ENCODE measurements at places on chromosomes 2 and 18. TPM values are rescaled to one million over a fixed set of nuclear protein-coding genes. Genes with fewer than 3 reads are reported as not detected.

DNA sequence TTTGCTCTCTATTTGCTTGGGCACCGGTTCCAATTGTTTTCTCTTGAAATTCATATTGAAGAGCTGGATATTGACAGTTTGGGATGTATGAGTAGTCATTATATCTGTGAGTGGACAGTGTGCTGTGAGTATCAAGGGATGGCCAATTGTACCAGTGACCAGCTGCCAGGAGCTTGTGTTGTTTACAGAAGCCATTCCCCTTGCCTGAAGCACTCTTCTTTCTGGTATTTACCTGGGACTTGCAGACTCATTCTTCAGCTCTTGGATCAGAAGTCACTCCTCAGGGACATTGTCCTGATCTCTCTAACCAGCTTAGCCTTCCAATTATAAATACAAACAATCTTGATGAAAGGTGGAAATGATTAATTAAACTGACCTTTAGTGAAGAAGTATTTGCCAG is 438.3 kb upstream of the LRATD1 start:
- no peaks in the 10 kb centered on the region for H3K4me1 ChIP-seq
- no peaks in the 10 kb centered on the region for H3K27me3 ChIP-seq
- no peak overlapping the region for H3K27ac ChIP-seq
- no peak overlapping the region for H3K4me3 ChIP-seq
- no peak for DNase-seq
- no peaks in the 10 kb centered on the region for H3K36me3 ChIP-seq

DNA sequence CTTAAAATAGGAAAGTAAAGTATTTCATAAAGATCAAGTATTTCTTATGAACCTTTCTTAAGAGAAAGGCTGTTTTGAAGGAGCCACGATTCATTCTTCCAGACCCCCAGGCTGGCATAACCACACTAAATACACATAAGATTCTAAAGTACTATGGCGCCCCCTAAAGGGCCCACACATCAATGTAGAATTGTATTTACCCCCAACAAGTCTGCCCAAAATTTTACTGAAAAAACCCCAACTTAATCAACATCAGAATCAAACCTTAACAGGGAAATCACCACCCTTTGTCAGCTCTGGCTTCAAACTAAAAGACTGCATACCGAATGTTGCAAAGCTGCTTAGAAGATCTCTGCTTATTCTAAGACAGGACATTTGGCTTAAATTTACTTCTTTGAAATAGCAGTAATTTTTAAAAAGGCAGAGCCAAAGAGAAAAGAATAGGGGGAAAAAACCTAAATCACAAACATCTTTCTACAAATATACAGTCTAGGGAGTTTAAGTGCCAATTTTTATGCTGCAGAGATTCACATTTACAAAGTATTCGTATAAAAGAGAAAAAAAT is 20.4 kb upstream of the BCL2 start:
- peaks cover 33% of the 10 kb centered on the region for H3K36me3 ChIP-seq
- no peak overlapping the region for H3K4me3 ChIP-seq
- H3K4me1 ChIP-seq, result peaks cover 5% of the 10 kb centered on the region

- H3K36me3 ChIP-seq, result peaks cover 52% of the 10 kb centered on the region
- H3K4me1 ChIP-seq, result peaks cover 80% of the 10 kb centered on the region
- peak overlapping the region; percentile 78 for H3K4me3 ChIP-seq
- no peaks in the 10 kb centered on the region for H3K27me3 ChIP-seq
- peak overlapping the region; percentile 40 for H3K27ac ChIP-seq
- DNase-seq, result peak; percentile 54
Measured at GRCh38 chr2:128315829-128316776, 2.6 kb downstream of the HS6ST1 start.

CDH7 gene
- 23.1 TPM for total RNA-seq

DNA sequence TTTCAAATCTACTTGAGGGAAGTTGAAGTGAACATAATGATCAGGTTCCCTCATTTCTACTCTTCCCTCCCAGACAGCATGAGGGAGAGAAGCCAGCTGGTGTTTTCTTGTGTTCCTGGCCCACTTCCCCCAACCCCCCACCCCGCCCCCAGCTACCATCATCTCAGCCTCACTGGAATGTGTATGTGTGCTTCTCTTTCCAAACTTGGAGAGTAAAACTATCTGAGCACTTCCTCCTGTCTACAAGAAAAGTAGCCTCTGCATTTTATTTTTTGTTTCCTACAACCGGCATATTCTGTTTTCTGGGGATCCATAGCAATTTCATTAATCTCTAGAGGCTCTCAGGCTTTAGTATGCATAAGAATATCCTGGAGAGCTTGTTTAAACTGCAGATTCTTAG is 53.6 kb upstream of the GRHL1 start:
- H3K27ac ChIP-seq, result peak overlapping the region; percentile 52
- peak; percentile 19 for DNase-seq
- no peaks in the 10 kb centered on the region for H3K27me3 ChIP-seq

GRCh38 chr2:201961401-201961800 is 72.3 kb upstream of the FZD7 start:
- H3K36me3 ChIP-seq, result no peaks in the 10 kb centered on the region
- DNase-seq, result no peak
- no peak overlapping the region for H3K4me3 ChIP-seq
- H3K4me1 ChIP-seq, result peaks cover 13% of the 10 kb centered on the region
- H3K27ac ChIP-seq, result no peak overlapping the region

DNA sequence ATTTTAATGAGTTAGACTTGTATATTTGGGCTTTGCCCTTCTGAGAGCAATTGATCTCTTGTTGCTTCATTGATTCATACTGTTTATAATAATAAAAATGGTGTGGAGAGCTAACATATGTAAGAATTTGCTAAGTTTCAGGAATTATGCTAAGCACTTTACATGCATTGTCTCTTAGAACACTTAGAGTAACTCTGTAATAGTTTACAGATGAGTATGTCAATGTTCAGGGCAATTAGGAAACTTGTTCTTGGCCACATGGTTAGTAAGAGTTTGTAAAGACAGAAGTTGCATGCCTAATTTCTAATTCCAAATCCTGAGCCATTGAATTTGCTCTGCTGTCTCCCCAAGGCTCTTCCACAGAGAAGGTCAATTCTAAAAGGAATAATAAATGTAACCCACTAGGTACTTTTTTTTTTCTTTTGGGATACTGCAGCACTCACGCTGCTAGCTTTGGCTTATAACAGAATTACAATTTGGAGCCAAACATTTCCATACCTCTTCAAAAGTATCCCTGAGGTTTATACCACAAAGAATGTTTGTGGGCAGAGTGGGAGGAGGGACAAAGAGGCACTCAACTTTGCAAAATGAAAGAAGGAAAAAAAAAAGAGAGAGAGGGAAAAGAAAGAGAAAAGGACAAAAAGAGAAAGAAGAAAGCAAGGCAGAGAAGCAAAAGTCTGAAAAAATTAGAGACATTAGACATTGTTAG is 232.4 kb downstream of the CALCRL start:
- H3K27me3 ChIP-seq, result no peaks in the 10 kb centered on the region
- no peak overlapping the region for H3K27ac ChIP-seq
- H3K4me1 ChIP-seq, result no peaks in the 10 kb centered on the region

DNA sequence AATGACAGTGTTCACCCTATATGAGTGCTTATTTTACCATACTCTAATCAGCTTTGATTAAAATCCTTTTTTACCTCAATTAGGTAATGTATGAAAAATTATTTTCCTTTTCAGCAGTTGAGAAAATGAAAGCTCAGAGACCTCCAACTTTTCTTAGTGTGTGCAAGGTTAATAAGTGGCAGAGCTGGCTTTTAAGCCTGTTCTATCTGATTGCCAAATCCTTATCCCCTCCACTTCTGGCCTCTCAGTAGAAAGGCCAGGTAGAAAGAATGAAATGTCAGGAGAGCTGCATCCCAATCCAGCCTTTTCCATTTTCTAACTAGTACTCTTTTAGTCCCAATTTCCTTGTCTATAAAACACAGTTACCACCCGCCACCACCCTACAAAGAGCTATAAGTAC is 67.6 kb upstream of the LCLAT1 start:
- no peak overlapping the region for H3K4me3 ChIP-seq
- no peaks in the 10 kb centered on the region for H3K27me3 ChIP-seq
- no peak for DNase-seq
- no peaks in the 10 kb centered on the region for H3K36me3 ChIP-seq
- H3K4me1 ChIP-seq, result no peaks in the 10 kb centered on the region

DNA sequence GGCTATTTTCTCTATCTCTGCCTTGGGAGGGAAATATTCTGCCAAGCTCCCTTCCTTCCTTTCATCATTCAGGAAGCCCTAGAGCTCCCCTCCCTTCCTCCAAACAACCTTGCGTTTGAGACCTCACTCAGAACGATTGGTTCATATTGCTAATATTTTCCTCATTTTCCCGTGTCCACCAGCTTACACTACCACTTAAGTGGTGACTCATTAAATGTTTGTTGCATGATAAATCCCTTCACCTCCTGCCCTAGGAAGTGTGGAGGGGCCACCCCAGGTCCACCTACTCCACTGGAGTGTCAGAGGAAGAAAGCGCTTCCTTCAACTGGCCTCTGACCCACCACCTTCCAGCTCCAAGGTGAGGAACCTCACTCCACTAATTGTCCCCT is 2.3 kb upstream of the LPIN2 start:
- H3K36me3 ChIP-seq, result peaks cover 3% of the 10 kb centered on the region
- H3K4me3 ChIP-seq, result no peak overlapping the region
- peaks cover 20% of the 10 kb centered on the region for H3K4me1 ChIP-seq
- DNase-seq, result no peak

- peaks cover 19% of the 10 kb centered on the region for H3K4me1 ChIP-seq
- no peaks in the 10 kb centered on the region for H3K27me3 ChIP-seq
- peaks cover 4% of the 10 kb centered on the region for H3K36me3 ChIP-seq
- DNase-seq, result no peak
- H3K4me3 ChIP-seq, result no peak overlapping the region
- H3K27ac ChIP-seq, result no peak overlapping the region
Measured at GRCh38 chr2:239779584-239779983, 245.6 kb downstream of the NDUFA10 start.

- no peaks in the 10 kb centered on the region for H3K27me3 ChIP-seq
- no peak overlapping the region for H3K27ac ChIP-seq
- no peaks in the 10 kb centered on the region for H3K36me3 ChIP-seq
- peaks cover 5% of the 10 kb centered on the region for H3K4me1 ChIP-seq
- peak; percentile 22 for DNase-seq
Measured at GRCh38 chr18:74896390-74896991, 298.8 kb downstream of the ZNF407 start.

GRCh38 chr2:40658941-40659340 is 207.1 kb upstream of the SLC8A1 start:
- H3K27ac ChIP-seq, result no peak overlapping the region
- no peaks in the 10 kb centered on the region for H3K36me3 ChIP-seq
- peak; percentile 19 for DNase-seq
- H3K4me1 ChIP-seq, result no peaks in the 10 kb centered on the region
- no peaks in the 10 kb centered on the region for H3K27me3 ChIP-seq

DNA sequence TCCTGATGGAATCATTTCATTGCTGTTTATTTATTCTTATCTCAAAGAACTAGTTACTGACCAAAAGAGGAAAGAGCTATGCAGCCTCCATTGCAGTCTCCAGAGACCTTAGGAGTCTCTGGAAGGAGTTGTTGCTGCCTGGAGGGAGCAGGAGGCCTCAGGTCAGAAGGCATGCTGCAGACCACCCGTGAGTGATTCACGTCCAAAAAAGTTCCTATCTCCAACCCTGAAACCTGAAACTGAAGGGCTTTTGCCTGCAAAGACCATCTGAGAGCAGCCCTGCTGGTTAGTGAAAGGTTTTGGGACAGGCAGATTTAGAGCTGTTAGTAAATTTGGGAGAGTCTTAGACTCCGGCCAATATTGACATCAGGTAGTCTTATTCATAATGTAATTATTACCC is 29.1 kb downstream of the SLC25A52 start:
- H3K36me3 ChIP-seq, result no peaks in the 10 kb centered on the region
- DNase-seq, result peak; percentile 5
- no peaks in the 10 kb centered on the region for H3K4me1 ChIP-seq
- no peak overlapping the region for H3K27ac ChIP-seq

GRCh38 chr2:165239230-165239629 is at the start of gene SCN2A:
Gene SCN2A (plus strand): TSS chr2:165239414. CDS start chr2:165295824, 56,410 bp downstream.
- no peaks in the 10 kb centered on the region for H3K36me3 ChIP-seq
- no peaks in the 10 kb centered on the region for H3K4me1 ChIP-seq
- H3K27ac ChIP-seq, result no peak within 1 kb of the TSS
- no peaks in the 10 kb centered on the region for H3K27me3 ChIP-seq

GRCh38 chr2:88192613-88193012 is 22.5 kb downstream of the THNSL2 start:
- no peak for DNase-seq
- no peaks in the 10 kb centered on the region for H3K27me3 ChIP-seq
- no peaks in the 10 kb centered on the region for H3K36me3 ChIP-seq
- no peak overlapping the region for H3K27ac ChIP-seq
- H3K4me3 ChIP-seq, result no peak overlapping the region
- H3K4me1 ChIP-seq, result no peaks in the 10 kb centered on the region

CDH19 gene
- 10.9 TPM for total RNA-seq

DNA sequence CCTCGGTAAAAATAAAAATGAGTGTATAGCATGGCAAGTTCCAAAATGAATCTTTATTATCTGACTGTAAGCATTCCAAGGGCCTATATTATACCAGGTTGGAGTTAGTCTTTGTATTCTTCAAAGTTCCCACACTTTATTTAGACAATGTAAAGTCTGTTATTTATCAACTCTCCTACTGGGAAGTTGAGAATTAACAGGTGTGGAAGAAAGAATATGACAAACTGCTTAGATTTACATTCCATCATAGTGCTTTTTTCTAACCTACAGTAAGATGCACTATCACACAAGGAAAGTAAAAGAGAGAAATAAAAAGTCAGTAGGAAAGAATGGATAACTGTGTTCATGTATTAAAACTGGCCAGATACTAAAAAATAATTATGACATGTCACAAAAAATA is 93.3 kb downstream of the SESTD1 start:
- H3K27ac ChIP-seq, result no peak overlapping the region
- H3K27me3 ChIP-seq, result no peaks in the 10 kb centered on the region
- no peak for DNase-seq

DNA sequence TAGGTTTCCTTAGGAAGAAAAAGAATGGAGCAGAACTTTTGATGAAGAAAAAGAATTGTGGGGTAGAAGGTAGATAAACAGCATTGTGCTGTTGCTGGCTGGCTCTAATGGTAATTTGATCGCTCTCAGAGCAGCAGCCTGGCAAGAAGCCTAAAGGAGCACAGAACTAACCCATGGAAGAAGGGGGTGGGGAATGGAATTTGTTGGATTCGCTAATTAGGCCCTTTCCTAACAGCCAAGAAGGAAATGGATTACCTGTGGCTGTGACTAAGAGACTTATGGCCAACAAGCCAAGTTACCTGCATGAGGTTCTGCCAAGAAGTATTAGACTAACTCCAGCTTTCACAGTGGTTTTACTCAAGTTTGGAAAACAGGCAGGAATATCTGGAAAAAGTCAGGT is 210.6 kb downstream of the IKZF2 start:
- H3K27ac ChIP-seq, result no peak overlapping the region
- H3K27me3 ChIP-seq, result no peaks in the 10 kb centered on the region
- H3K4me3 ChIP-seq, result no peak overlapping the region
- H3K36me3 ChIP-seq, result no peaks in the 10 kb centered on the region

LIMS4 gene
- total RNA-seq, result 2.6 TPM

CPLX4 gene
- 0.22 TPM for total RNA-seq

DNA sequence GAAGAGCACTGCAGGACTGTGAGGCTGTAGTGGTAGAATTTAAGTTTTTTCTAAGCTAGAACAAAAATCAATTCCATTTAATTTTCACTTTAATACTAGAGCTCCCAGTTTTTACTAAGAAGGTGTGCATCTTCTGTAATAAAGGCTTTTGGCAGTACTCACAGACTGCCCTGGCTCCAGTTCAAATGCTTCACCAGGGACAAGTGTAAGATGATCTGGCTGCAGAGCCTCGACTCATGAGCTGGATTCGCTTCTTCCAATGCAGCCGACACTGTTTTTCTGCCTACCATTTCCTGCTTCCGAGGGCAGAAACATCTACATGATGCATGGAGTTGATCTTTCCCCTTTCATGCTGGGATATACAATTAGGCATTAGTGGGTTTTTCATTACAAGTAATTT is 87.0 kb downstream of the FARSB start:
- H3K36me3 ChIP-seq, result peaks cover 4% of the 10 kb centered on the region
- H3K27me3 ChIP-seq, result no peaks in the 10 kb centered on the region
- no peak for DNase-seq
- no peaks in the 10 kb centered on the region for H3K4me1 ChIP-seq
- H3K27ac ChIP-seq, result no peak overlapping the region
- no peak overlapping the region for H3K4me3 ChIP-seq

Measured in spinal cord (tissue), 10 donors.